ENCODE measurements at places on chromosomes 2 and 18. TPM values are rescaled to one million over a fixed set of nuclear protein-coding genes. Genes with fewer than 3 reads are reported as not detected.

RGPD5 gene
- total RNA-seq: 65.4 TPM

CLEC4F gene
- total RNA-seq: 3.0 TPM

- no peak for DNase-seq
These were observed 4.3 kb upstream of the INO80C start for GRCh38 chr18:35502052-35502451.

DNA sequence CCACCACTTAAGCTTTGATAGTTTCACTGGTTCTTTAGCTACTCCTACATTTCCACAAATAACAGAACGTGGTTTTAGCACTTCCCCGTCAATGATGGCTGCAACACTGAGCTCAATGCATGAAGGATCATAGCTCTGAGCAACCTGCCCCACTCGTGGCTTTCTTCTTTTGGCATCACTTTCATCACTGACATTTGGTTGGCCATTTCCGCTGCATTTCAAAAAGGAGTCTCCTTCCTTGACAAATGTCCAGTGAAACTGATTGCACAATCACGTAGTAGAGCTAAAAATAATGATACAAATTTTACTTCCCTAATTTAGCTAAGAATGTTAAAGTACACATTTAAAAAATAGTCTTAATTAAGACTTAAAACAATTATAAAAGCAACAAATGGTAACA lies 205.2 kb upstream of the HDAC4 start:
- DNase-seq: no peak

- no peak for DNase-seq
These were observed 14.5 kb downstream of the GPC1 start for GRCh38 chr2:240449764-240450531.

- DNase-seq: no peak
These were observed 14.7 kb downstream of the NIFK start for GRCh38 chr2:121721926-121722325.

DNA sequence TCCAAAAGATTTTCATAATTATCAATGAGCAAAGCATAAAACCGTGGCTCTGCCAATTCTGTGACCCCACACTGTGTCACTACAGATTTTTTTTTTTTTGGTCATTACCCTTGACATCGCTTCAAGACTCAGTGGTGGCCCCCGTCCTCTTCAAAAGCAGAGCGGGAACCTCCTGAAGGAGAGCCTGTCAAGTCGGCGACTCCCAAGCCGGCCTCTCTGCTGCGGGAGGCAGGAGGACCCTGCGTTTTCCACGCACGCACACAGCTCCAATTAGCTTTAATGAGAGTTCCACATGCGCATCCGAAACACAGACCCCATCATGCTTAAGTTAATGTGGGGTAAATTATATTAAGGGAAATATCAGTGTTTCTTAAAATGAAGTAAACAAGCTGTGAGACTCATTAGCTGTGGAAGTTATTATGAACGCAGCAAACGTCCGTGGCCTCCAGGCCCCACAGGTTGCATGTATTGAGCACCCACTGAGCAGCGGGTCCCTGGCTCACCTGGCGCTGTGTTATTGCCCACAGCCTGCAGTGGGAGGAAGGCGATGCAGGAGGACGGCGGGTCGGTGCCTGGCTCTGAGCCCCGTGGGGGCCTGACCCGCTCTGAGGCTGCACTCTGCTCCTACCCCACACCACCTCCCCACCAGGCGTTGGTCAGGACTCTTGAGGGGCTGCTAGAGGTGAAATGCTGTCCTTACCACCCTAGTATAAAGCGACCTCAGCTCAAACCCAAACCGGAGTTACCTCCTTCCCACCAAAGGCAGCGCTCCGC lies 181.0 kb upstream of the SALL3 start:
- DNase-seq: peak; percentile 61
